ENCODE measurements at places on chromosomes 12 and 14. TPM values are rescaled to one million over a fixed set of nuclear protein-coding genes. Genes with fewer than 3 reads are reported as not detected.

DNA sequence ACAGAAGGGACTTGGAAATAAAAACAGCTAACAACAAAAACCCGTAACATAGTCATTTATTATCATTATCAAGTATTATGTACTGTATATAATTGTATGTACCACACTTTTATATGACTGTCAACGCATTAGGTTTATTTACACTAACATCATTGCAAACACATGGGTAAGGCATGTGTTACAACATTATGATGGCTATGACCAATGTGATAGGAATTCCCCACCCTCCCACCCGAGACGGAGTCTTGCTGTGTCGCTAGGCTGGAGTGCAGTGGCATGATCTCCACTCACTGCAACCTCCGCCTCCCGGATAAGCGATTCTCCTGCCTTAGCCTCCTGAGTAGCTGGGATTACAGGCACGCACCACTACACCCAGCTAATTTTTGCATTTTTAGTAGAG is 82.6 kb downstream of the ERC1 start:
- H3K4me1 ChIP-seq = peaks cover 24% of the 10 kb centered on the region
- DNase-seq = no peak
- H3K27ac ChIP-seq = no peak overlapping the region
- H3K4me3 ChIP-seq = no peak overlapping the region

BCAT1 gene
- total RNA-seq = 191 TPM

TSHR gene
- total RNA-seq = not detected

HCAR1 gene
- total RNA-seq = not detected

- no peak for DNase-seq
- no peak overlapping the region for H3K4me3 ChIP-seq
- peaks cover 31% of the 10 kb centered on the region for H3K36me3 ChIP-seq
- no peaks in the 10 kb centered on the region for H3K27me3 ChIP-seq
- H3K27ac ChIP-seq = no peak overlapping the region
These were observed 6.2 kb downstream of the ISCU start for GRCh38 chr12:108568338-108569154.

DNA sequence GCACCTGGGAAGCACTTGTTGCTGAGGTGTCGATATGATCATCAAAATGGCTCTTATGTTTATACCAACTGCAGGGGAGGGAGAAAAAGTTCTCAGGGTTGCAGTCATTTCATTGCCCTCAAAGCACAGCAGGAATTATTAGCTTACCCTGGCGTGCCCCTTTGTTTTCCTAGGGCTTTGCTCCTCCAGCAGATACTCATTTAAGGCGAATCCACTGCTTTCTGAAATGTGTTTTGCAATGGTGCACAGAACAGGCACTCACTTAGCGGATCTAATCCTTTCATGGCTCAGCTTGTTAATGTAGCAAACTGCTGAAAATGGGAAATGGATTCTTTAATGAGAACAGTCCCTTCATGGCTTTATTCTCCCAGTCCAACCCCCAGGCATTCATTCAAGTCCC is 76.7 kb downstream of the NKX2-1 start:
- peaks cover 35% of the 10 kb centered on the region for H3K27me3 ChIP-seq
- no peaks in the 10 kb centered on the region for H3K4me1 ChIP-seq
- DNase-seq = no peak
- H3K4me3 ChIP-seq = no peak overlapping the region

GRCh38 chr12:19544353-19544752 is 105.1 kb downstream of the AEBP2 start:
- no peak overlapping the region for H3K4me3 ChIP-seq
- no peaks in the 10 kb centered on the region for H3K36me3 ChIP-seq
- no peak for DNase-seq
